ENCODE measurements at places on chromosomes 6 and 20.
A peak's percentile ranks its signal among the peaks of the same experiment; 100 is the strongest.

GRCh38 chr6:160992061-160992979 lies 751 bp downstream of the MAP3K4 start:
- no peak for DNase-seq

DNA sequence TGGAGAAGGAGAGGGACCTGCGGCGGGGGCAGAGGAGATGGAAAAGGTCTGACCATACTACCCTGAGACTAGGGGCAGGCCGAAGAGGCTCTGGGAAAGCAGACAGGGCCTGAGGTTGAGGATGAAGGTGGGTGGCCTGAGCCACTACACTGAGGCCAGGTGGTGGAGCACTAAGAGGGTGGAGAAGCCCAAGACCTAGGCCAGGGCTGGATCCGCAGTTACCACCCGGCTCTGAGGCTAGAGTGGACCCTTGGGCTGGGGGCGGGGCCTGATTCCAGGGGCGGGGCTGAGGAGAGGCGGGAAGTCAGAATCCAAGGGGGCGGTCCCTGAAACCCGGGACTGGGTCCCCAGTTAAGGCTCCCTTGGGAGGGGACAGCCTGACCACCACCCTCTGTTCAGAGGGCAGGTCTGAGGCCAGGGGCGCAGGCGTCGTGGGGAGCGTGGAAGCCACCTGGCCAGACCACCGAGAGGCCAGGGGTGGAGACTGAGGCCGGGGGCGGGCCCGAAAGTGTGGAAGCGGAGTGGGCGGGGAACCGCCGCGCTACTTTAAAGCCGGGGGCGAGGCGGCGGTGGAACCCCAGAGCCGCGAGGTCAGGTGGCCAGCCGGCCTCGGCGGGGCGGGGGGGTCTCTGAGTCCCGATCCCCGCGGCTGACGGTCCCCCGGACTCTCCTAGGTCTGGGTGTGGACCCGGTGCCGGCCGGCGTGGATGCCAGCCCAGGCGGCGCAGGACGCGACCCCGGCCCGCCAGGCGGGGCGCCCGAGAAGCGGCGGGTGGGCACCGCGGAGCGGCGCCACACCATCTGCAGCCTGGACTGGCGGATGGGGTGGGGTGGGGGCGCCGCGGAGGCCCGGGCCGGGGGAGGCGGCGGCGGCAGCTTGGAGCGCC lies 8.3 kb downstream of the CCM2L start:
- DNase-seq: peak; percentile 22

- DNase-seq: no peak
These were observed 5.3 kb upstream of the RANBP9 start for GRCh38 chr6:13716955-13717295.

GRCh38 chr6:163776196-163776905 lies 361.8 kb downstream of the QKI start:
- no peak for DNase-seq

GRCh38 chr20:23047001-23047737 lies 2.3 kb downstream of the THBD start:
- no peak for DNase-seq

GRCh38 chr6:97049253-97050011 lies 124.9 kb downstream of the KLHL32 start:
- no peak for DNase-seq

DNA sequence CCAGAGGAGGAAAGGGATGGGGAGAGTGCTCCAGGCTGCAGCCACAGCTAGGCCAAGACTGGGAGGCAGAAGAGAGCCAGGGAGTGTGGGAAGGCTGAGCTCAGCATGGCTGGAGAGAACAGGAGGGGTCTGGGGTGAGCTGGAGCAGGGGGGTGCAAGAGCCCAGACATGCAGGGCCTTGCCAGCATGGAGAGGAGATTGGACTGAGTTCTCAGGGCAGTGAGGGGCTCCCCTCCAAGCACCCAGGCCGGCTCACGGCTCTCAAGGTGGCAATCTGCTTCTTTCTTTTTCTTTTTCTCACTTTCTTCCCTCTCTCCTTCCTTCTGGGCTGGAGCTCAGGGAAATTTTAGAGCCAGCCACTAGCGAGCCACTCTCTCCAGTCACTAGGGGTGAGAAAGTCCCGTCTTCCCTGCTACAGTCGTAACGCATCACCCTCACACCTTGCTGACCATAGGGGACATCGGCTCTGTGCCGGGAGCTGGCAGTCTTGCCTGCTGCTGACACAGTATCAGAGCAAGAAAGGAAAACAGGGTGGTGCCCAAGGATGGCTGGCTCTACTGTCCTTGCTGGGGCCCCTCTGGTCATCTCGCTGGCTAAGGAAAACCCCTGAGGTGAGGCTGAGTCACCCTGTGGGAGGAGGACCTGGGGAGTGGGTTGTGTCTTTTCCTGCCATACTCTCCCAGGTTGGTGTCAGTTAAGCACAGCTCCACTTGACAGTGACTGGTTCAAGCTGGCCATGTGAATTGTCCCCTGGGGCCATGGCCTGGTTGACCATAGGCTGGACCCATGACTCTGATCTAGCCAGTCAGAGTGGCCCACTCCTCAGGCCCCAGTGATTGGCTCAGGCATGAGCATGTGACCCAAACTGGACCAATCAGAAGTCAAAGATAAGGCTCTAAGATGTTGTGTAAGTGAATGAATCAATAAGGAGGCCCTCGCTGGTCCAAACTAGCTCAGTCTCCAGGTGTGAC lies 135.1 kb upstream of the PMEPA1 start:
- DNase-seq: no peak

Measured in stimulated activated CD4-positive, alpha-beta T cell treated with anti-CD3 and anti-CD28 coated beads, TNF-alpha, amount 100 ng/mL, for 24 hours (primary cell).